ENCODE measurements at places on chromosomes 7 and 10.
A peak's percentile ranks its signal among the peaks of the same experiment; 100 is the strongest.

DNA sequence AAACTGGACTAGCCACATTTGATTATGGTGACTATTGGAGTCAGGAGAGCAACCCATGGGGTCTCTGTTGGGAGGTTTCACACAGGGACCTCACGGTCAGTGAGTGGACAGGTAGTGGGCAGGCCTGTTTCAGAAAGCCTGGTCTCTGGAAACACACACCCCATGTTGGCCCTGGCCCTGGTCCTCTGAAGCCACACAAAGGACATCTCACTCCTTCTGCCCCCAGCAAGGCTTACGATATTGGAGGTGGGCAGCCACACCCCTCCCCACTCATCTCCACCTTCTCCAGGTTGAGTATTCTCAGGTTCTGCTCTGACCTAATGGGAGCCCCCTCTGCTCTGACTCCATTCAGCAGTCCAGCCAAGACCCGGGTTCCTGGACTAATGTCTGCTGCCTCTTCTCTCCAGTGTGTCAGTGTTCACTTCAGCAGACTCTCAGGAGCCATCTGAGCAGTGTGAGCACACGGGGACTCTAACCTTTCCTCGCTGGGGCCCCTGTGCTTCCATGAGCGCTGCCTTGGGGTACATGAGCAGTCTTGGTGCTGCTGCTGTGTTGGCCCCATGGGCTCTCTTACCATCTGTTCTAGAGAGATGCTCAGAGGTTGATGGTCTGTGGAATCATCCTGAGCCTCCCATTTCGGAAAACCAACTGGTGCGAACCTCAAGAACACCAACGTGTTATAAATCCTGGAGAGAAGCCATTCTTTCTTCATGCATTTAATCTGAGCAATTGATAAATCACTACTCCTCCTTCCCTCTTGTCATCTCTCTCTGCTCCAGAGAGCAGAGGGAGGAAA is 748.6 kb downstream of the GRID1 start:
- no peak for DNase-seq

- no peak for DNase-seq
Measured at GRCh38 chr10:68423522-68423921, 16.4 kb upstream of the RUFY2 start.

- no peak for DNase-seq
Measured at GRCh38 chr10:15504101-15504840, 133.2 kb upstream of the FAM171A1 start.

GRCh38 chr7:133398506-133398905 is 145.6 kb downstream of the EXOC4 start:
- no peak for DNase-seq

DNA sequence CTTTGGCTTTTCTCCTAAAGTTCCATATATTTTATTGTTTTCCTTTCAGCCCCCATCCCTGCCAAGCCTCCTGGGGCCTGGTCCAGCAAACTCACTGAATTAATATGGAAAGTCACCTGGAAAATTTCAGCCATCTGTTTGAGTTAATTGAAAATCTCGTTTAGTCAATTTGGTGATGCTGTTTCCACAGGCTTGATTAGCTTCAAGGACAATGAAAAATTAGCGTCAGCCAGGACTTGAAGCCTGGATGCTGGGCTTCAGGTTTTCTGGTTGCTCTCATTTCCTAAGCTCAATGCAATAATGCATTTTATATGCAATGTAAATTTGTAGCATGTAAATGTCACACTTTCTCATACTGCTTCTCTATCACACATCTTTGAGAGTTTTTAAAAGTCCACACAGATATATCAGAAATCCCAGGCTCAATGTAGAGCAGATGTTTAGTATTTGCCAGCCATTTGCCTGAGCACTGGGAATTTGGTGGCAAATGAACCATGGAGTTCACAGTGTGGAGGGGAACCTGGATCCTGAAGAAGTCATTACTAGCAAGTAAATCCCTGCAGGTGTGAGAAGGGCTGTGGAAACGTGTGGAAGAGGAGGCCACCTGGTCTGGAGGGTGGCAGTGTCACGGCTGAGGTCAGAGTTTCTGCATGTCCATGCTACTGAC is 228.5 kb downstream of the PAXIP1 start:
- DNase-seq: no peak

DNA sequence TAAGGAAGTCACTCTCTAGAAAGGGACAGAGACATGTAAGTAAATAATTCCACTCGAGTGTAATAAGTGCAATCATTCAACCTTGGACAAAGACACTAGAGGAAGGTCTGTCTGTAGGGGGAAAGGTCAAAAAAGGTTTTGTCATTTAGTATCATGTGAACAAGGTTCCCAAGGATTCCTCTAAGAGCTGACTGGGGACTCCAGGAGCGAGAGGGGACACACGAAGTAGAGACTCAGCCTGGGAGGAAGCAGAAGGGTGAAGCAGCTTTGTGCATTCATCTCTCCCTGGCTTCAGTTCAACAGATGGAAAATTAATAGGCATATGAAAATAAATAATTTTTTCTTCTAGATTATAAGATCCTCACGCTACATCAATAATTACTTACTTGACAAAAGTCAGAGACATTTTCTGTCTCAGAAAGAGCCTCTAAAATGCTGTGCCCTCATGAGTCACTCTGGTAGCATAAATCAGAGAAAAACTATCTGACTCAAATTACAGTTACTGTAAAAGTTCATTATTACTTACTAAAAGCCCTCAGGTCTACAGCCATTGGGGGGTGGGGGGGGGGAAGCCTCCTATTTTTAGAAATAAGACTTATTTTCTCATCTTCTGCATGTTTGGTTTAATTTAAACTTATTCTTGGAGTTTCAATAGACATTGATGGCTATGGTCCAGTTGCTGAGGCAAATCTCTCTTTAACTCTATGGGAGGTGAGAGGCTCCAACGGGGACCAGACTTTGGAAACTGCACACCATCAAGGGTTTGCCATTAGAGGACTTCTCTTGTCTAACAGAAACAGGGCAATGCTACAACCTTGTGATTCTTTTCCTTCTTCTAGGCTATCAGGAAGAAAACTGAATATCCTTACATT is 275.1 kb upstream of the KLF14 start:
- no peak for DNase-seq

DNA sequence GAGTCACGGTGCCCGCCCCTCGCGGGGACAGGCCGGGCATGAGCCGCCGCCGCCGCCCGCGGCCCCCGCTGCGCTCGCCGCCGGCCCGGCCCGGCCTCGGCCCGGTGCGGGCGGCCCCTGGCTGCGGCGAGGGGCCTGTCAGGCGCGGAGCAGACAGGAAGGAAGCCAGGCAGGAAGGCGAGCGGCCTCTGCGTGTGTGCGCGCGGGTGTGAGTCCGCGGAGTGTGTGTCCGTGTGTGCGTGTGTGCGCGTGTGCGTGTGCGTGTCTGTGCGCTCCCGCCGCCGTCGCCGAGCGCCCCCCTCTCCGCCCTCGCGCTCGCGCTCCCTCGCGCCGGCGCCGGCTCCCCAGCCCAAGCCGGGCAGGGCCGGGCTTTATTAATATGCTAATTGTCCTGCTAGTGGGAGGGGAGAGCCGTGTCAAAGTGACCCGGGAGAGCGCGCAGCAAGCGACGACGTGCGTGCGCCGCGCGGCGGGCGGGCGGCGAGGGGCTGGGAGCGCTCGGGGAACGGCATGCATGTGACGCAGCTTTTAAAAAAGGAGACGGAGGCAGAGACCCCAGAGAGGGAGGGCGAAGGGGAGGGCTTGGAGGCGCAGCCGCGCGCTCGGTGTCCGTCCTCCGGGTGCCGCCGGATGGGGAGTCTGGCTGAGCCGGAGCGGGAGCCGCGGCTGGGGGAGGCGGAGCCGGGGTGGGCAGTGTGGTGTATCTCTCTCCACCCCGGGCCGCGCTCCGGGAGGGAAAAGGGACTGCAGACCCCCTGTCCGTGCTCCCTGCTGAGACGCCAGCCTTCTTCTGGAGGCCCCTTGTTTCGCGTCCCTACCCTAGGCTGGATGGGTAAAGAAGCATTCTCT is at the start of gene LDB1:
Gene LDB1, minus strand, starts transcription at position 227 of the 849 bp plus-strand sequence. CDS start 258 bp downstream, outside the sequence.
- no peak for DNase-seq

GRCh38 chr7:37918526-37918925 is 1.9 kb upstream of the SFRP4 start:
- DNase-seq: no peak

DNA sequence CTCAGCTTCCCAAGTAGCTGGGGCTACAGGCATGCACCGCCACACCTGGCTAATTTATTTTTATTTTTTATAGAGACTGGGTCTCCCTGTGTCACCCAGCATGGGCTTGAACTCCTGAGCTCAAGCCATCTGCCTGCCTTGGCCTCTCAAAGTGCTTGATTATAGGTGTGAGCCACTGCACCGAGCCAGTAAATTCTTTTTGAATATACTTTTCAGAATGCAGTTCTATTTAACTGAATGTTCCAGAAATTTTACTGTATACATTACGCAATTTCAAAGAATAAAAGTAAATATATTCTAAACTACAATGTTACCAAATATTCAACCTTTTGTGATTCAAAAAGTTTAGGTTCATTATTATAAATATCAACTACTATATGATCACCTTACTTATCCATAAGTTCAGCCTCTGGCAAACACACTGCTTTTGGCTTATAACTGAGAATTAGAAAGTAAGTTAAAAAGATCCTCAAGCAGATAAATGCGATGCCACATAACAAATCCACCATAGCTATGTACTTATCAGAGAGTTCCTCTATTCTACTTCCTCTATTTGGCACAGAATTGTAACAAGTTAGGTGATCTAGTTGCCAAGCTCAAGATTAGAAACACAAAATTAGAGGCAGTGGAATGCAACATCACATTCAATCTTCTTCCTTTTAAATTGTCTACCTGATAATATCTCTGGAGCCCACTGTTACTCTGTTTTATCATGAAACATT is 118.2 kb downstream of the ANK3 start:
- DNase-seq: no peak

GRCh38 chr7:138317044-138317596 is 142.9 kb upstream of the TRIM24 start:
- DNase-seq: no peak

DNA sequence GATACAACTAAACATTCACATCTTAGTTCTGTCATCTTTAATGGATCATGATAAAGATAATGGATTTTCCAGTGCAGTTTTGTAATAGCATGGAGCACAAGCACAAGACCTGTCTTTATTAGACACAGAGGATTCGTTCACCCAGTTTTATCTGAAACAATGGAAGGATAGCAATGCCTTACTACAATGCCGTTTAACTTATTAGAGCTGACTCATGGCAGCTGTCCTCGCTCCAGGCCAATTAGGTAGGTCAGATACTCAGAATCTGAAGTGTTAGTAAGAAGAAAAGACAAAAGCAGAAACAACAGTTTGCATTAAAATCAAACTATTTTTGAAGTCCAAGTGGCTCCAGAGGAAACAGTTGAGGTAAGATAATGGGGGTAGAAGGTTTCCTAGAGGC is 12.8 kb downstream of the OR13A1 start:
- no peak for DNase-seq

- DNase-seq: no peak
Measured at GRCh38 chr10:48496831-48497779, 107.8 kb downstream of the ARHGAP22 start.

DNA sequence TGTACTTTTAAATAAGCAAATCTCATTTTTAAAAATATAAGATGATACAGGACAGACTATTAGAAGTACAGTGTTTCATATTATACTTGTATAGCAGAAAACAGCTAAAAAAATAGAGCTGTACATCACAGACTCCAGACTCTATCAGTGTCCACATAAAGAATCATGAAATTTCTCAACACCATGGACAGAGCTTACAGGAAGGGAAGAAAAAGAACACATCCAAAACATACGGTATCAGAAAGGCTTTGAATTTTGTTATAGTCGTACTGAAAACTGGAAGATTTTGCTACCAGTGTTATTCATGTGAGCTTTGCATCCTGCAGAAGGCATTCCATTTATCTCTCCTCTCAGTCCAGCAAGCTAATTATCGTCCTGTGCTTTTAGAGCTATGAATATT is 183.2 kb upstream of the PTPRZ1 start:
- no peak for DNase-seq

GRCh38 chr10:16297642-16298041 is 139.2 kb upstream of the PTER start:
- DNase-seq: no peak

DNA sequence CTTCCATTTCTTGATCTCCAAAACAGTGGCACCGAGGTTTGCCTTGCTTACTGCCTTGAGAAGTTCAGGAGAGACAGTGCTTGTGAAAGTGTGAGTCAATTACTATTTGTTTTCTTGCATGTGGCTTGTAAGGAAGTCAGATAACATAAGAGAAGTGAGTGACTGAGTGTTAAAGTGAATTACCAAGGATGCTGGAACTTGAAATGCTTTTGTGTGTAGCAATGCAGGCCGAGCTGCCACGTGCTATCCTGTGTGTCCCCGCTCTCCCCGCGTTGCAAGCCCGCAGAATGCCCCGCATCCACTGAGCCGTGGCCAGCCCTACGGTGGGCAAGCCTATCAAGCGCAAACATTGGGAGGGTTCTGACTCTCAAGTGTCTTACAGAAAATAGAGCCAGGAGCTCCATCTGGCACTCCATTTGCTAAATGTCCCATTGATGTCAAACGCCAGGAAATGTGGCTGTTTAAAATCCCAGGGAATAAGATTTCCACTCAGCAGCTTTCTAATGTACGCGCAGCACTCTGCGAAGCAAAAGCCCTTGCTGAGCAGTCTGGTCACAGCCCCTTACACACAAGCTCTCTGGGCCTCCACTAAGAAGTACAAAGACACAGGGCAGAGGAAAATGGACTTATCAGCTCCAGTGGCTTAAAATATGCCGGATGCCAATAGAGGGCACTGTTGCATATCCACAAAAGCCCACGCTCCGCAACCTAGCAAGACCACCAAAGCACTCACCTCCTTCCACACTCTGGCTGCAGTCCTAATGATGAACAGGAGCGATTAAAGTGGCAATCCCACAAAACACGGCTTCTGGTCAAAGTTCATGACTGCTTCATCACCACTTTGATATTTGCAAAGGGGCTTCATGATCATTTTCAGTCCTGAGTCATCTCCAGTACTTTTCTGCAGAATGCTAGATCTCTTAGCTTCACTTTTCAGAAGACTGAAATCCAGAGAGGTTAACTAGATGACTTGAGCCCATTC is 158.0 kb upstream of the ITGB1 start:
- peak; percentile 2 for DNase-seq

GRCh38 chr7:121560267-121560990 is 164.3 kb upstream of the FAM3C start:
- DNase-seq: no peak

DNA sequence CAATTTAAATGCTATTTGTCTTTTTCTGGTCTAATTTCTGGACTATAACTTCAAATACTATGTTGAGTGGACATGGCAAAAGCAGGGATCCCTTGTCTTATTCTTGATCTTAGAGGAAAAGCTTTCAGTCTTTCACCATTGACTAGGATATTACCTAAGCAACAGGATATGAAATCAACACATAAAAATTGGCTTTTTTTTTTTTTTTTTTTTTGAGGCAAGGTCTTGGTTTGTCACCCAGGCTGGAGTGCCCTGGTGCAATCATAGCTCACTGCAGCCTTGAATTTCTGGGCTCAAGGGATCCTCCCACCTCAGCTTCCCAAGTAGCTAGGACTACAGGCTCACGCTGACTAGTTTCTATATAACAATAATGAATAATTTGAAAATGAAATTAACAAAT is 90.8 kb downstream of the JMJD1C start:
- no peak for DNase-seq

GRCh38 chr7:22860784-22861482 is 38.3 kb upstream of the TOMM7 start:
- no peak for DNase-seq
